ENCODE measurements at places on chromosomes 5 and 9. TPM values are rescaled to one million over a fixed set of nuclear protein-coding genes. Genes with fewer than 3 reads are reported as not detected.

- no peak overlapping the region for H3K4me3 ChIP-seq
- H3K36me3 ChIP-seq = no peaks in the 10 kb centered on the region
- H3K27me3 ChIP-seq = no peaks in the 10 kb centered on the region
- no peak for DNase-seq
- no peak overlapping the region for H3K27ac ChIP-seq
- H3K4me1 ChIP-seq = no peaks in the 10 kb centered on the region
Measured at GRCh38 chr9:2317591-2317990, 302.4 kb downstream of the SMARCA2 start.

- H3K27me3 ChIP-seq = no peaks in the 10 kb centered on the region
- H3K4me3 ChIP-seq = no peak overlapping the region
- H3K36me3 ChIP-seq = no peaks in the 10 kb centered on the region
Measured at GRCh38 chr5:164303646-164304215, 798.3 kb downstream of the MAT2B start.

- H3K27me3 ChIP-seq = no peaks in the 10 kb centered on the region
- H3K4me1 ChIP-seq = peaks cover 4% of the 10 kb centered on the region
- no peak overlapping the region for H3K4me3 ChIP-seq
- H3K36me3 ChIP-seq = no peaks in the 10 kb centered on the region
- DNase-seq = no peak
- H3K27ac ChIP-seq = no peak overlapping the region
Measured at GRCh38 chr5:14263113-14263512, 120.0 kb downstream of the TRIO start.

GRCh38 chr9:111978616-111979015, 82.0 kb downstream of the UGCG start:
- no peak overlapping the region for H3K4me3 ChIP-seq
- H3K36me3 ChIP-seq = no peaks in the 10 kb centered on the region
- H3K27me3 ChIP-seq = no peaks in the 10 kb centered on the region
- no peak for DNase-seq
- H3K27ac ChIP-seq = no peak overlapping the region

DNA sequence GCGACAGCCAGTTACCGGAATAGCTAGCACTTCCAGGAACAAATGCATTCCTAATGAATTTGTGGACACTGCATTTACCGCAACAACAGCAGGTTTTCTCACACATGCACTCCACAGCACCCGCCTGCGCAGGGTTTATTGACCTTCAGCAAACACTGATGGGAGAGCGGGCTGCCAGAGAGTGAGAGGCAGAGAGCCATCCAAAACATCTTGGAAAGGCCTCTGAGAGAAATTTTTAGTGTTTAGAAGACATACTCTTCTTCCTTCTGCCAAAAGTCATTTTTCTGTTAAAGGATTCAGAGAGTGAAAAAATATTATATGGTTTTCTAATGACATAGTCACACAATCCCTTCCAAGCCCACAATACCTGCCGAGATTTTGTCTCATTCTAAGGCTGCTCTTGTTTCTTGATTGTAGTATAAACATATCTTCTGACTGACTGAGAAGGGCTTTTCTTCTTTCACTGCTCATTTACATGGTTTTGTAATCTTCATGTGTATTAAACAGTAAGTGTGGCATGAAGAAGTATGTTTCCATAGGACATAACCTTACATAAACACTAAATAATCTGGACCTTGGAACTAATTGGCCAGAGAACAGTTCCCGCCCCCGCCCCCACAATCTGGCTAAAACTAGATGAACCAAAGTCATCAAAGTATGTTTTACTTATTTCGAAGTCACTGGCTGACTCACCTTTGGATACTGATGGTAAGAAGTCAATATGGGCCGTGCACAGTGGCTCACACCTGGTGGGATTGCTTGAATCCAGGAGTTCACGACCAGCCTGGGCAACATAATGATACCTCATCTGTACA, 432.5 kb upstream of the MEF2C start:
- no peak overlapping the region for H3K27ac ChIP-seq
- no peaks in the 10 kb centered on the region for H3K27me3 ChIP-seq
- peak; percentile 52 for DNase-seq
- H3K36me3 ChIP-seq = no peaks in the 10 kb centered on the region
- peaks cover 13% of the 10 kb centered on the region for H3K4me1 ChIP-seq

GRCh38 chr5:76642390-76643040, 19.3 kb upstream of the F2RL2 start:
- H3K36me3 ChIP-seq = peaks cover 19% of the 10 kb centered on the region
- H3K27ac ChIP-seq = no peak overlapping the region
- no peak overlapping the region for H3K4me3 ChIP-seq
- no peaks in the 10 kb centered on the region for H3K27me3 ChIP-seq
- H3K4me1 ChIP-seq = no peaks in the 10 kb centered on the region

DNA sequence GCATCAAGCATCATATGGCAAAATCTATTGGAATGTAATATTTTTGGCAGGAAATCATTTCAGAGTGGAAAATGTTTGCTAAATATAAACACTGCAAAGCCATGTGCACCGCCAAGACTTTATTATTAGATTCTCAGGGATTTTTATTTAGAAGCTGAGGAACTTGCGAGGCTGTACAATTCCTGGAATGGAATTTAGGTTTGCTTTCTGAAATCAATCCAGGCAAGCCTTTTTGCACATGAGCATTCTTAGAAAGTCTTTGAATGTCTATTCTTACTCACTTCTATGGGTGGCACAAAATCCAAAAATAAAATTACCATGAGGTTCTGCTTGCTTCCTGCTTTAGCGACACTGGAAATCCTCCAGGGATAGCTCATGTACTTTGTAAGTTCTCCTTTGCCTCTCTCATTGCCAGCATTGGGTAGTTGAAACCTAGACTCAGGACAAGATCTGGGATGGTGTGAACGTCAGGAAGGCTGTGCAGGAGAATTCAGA, 71.5 kb upstream of the PALM2AKAP2 start:
- no peak overlapping the region for H3K4me3 ChIP-seq
- no peaks in the 10 kb centered on the region for H3K27me3 ChIP-seq
- H3K36me3 ChIP-seq = no peaks in the 10 kb centered on the region
- no peak overlapping the region for H3K27ac ChIP-seq
- no peak for DNase-seq

DNA sequence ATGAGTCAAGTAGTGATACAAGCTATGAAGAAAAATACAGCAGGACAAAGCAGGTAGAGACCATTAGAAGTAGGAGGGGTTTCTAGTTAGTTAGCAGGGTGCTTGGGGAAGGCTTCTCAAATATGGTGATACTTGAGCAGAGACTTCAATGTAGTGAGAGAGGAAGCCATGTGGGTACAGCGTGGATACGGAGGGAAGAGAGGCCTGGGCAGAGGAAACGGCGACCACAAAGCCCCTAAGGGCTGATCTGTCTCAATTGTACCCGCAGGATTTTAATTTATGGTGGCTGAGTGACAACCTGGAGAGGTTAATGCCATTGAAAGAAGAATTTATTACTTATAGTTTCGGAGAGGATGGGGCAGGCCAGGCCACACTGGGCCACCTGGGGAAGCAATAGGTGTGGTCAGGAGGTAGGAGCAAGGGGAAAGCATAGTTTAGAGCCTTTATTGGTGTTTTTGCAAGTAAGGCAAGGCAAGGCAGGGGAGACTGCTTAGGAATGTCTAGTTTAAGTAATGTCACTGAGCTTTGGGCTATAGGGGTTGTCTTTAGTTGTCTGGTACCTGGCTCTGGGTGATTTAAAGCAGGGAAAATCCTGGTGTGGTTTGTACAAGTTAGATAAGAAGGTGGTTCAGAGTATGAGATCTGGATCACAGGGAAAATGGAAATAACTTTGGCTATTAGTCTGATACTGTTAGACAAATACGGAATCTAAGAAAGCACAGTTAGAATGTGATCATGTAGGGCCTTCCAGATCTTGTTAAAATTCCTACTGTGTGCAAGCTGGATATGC, 42.6 kb downstream of the GCNT4 start:
- no peak overlapping the region for H3K4me3 ChIP-seq
- no peaks in the 10 kb centered on the region for H3K4me1 ChIP-seq
- no peak overlapping the region for H3K27ac ChIP-seq
- H3K27me3 ChIP-seq = no peaks in the 10 kb centered on the region
- no peaks in the 10 kb centered on the region for H3K36me3 ChIP-seq

DNA sequence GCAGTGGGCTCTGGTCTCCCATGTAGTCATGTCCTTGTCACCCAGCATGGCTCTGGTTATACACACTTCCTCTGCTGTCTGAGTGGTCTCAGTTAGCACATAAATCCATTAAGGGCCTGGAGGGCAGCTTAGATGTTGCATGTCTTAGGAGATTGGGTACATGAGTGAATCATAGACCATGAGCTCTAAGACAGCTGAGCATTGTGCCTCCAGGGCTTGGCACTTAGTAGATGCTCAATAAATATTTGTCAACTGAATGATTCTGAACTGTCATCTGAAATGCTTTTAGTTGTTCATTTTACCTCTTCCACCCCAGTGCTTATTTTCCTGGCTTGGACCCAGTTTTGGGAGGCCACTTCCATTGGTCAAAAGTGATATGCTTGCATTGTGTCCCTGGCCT, 135.6 kb downstream of the BOD1 start:
- H3K27ac ChIP-seq = no peak overlapping the region
- no peak overlapping the region for H3K4me3 ChIP-seq
- DNase-seq = no peak
- H3K36me3 ChIP-seq = no peaks in the 10 kb centered on the region
- no peaks in the 10 kb centered on the region for H3K4me1 ChIP-seq
- peaks cover 17% of the 10 kb centered on the region for H3K27me3 ChIP-seq

DNA sequence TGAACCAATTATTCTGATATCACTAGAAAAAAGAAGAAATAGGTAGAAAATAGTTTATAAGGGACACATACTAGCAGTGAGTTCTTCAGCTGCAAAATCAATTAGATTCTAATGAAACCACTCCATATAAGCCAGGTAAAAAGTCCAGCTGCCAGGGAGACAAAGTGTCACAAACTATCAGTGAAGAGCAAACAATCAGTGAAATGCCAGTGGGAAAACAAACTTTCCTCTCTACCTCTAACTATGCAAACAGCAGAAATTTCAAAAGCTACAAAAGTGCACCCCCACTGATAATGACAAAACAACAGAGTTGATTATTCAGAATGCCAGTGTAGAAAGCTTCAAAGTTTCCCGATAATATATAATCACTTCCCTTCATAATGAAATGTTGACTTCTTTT, 637.2 kb upstream of the ITGA1 start:
- H3K27me3 ChIP-seq = no peaks in the 10 kb centered on the region
- H3K27ac ChIP-seq = no peak overlapping the region
- no peaks in the 10 kb centered on the region for H3K36me3 ChIP-seq

- no peaks in the 10 kb centered on the region for H3K4me1 ChIP-seq
- H3K27ac ChIP-seq = no peak overlapping the region
- H3K36me3 ChIP-seq = no peaks in the 10 kb centered on the region
- DNase-seq = no peak
- H3K27me3 ChIP-seq = no peaks in the 10 kb centered on the region
- H3K4me3 ChIP-seq = no peak overlapping the region
Measured at GRCh38 chr9:113967380-113967779, 91.3 kb downstream of the ZNF618 start.

DNA sequence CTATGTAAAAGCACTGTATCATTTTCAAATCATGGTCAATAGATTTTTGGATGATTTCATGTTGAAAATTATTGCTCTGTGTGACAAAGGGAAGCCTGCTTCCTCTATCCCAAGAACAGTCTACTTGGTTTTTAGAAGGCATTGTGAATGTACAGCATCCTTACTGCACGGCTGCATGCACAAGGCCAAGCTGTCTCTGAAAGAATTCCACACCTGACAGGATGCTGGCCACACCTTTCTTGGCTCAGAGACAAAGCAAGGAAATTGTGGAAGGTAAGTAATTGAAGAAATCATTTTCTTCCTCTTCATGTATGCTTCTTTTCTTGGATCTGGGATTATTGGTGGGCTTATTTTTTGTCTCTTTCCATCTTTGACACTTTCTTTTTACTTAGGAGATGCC, 53.7 kb upstream of the VCAN start:
- no peaks in the 10 kb centered on the region for H3K36me3 ChIP-seq
- no peaks in the 10 kb centered on the region for H3K4me1 ChIP-seq
- DNase-seq = no peak
- H3K27me3 ChIP-seq = no peaks in the 10 kb centered on the region

DNA sequence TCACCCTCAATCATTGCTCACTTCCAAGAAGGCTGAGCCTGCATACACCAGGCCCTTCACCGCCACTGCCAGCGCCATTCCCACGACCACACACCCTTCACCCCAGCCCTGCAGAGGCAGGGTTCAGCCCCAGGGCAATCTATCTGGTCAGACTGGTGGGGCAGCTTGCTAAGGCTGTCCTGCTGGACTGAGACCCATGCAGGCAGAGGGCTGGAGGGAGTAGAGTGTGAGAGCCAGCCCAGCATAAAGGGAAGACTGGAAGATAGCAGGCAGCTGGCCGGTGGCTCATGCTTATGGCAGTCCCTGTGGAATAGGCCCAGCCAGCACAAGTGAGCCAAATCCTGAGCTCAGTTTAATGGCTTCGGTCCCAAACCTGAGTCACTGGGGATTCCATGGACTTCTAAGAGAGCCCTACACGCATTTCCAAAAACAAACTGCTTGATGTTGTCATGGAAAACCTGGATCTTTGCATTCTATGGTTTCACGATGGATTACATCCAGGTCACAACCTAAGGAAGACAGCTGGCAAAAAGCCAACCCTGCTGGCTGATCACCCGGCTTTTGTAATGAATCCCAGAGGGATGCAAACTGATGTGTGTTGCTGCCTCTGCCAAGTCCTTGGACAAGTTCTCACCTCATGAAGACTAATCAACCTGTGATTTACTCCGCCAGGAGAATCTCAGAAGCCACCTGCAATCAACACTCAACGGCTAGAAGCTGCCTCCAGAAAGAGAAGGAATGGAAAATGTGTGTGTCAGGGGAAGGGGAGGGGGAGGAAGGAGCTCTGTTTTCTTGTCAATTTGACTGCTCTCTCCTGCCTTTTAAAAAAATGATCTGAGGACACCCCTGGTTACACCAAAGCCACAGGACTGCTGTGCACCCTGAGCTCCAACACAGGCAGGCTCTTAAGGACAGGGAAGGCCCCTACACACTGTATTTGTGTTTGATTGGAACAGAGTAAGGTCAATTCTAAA, 143.6 kb downstream of the LHFPL2 start:
- H3K27me3 ChIP-seq = no peaks in the 10 kb centered on the region
- H3K4me3 ChIP-seq = no peak overlapping the region
- peak overlapping the region; percentile 60 for H3K27ac ChIP-seq

The AQP3 gene
- polyA plus RNA-seq = 30.3 TPM

The PCDHB4 gene
- 2.6 TPM for polyA plus RNA-seq

The PCDHA4 gene
- 0.25 TPM for polyA plus RNA-seq

The FAM193B gene
- 112 TPM for polyA plus RNA-seq

The STC2 gene
- 4.8 TPM for polyA plus RNA-seq

The IFNK gene
- polyA plus RNA-seq = not detected

The NKD2 gene
- 13.5 TPM for polyA plus RNA-seq

The SLIT3 gene
- 43.7 TPM for polyA plus RNA-seq

The RAB3C gene
- 3.5 TPM for polyA plus RNA-seq

Data from left lung (tissue), 14 donors.